ENCODE measurements at places on chromosomes 3 and 15. TPM values are rescaled to one million over a fixed set of nuclear protein-coding genes. Genes with fewer than 3 reads are reported as not detected.

DNA sequence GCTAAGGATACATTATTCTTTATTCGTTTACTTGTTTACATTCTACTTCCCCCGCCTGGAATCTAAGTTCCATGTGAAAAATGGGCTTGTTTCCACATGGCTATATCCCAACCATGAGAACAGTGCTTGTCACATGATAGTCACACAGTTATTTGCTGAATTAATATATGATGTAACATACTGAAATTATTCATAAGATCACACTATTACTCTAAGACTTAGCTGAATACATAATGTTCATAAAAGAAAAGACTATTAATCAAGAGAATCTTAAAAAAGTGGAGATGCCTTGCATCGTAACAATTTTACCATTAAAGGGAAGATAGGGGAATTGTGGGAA, 6.5 kb downstream of the PBRM1 start:
- H3K4me3 ChIP-seq: no peak overlapping the region
- DNase-seq: no peak
- H3K27me3 ChIP-seq: no peaks in the 10 kb centered on the region
- peaks cover 3% of the 10 kb centered on the region for H3K4me1 ChIP-seq

DNA sequence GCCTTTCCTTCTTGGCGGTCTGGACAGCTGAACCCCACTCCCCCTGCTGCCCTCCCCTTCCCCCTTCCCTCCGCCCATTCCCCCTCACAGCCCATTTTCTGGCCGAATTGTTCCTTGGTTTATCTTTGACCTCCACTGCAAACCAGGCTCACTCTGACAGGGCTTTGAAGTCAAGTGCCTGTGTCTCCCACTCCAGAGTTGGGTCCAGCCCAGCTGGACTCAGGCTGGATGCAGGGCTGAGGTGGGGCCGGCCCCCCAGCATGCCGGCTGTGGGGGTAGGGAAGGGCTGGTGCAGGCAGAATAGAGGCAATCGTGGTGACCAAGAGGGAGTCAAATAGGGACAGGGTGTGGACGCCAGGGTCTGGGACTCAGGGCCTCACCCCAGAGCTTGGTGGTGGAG, 57.0 kb upstream of the MRPS22 start:
- H3K27ac ChIP-seq: peak overlapping the region; percentile 11
- no peak overlapping the region for H3K4me3 ChIP-seq
- no peaks in the 10 kb centered on the region for H3K4me1 ChIP-seq

DNA sequence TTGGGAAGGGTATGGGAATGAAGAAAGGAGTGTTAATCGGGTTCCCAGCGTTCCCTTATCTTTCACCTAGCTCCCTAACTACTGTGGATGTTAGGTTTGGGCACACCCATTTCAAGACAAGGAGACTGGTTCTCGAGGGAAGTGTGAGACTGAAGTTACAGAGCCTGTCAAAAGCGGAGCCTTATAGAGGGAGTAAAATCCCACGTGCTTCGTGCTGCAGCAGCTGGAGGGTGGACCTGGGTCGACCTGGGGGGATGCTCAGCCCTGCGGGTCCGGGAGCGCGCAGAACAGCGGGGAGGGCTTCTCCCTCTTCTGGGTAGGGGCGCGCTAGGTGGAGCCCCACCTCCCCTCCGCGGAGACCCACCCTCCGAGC, 314 bp upstream of the TMED3 start:
- no peaks in the 10 kb centered on the region for H3K36me3 ChIP-seq
- no peak overlapping the region for H3K27ac ChIP-seq
- no peak for DNase-seq
- H3K4me1 ChIP-seq: peaks cover 3% of the 10 kb centered on the region

GRCh38 chr3:64792445-64792844, 104.6 kb upstream of the ADAMTS9 start:
- H3K36me3 ChIP-seq: no peaks in the 10 kb centered on the region
- H3K27ac ChIP-seq: no peak overlapping the region
- DNase-seq: no peak
- H3K27me3 ChIP-seq: no peaks in the 10 kb centered on the region
- no peak overlapping the region for H3K4me3 ChIP-seq

DNA sequence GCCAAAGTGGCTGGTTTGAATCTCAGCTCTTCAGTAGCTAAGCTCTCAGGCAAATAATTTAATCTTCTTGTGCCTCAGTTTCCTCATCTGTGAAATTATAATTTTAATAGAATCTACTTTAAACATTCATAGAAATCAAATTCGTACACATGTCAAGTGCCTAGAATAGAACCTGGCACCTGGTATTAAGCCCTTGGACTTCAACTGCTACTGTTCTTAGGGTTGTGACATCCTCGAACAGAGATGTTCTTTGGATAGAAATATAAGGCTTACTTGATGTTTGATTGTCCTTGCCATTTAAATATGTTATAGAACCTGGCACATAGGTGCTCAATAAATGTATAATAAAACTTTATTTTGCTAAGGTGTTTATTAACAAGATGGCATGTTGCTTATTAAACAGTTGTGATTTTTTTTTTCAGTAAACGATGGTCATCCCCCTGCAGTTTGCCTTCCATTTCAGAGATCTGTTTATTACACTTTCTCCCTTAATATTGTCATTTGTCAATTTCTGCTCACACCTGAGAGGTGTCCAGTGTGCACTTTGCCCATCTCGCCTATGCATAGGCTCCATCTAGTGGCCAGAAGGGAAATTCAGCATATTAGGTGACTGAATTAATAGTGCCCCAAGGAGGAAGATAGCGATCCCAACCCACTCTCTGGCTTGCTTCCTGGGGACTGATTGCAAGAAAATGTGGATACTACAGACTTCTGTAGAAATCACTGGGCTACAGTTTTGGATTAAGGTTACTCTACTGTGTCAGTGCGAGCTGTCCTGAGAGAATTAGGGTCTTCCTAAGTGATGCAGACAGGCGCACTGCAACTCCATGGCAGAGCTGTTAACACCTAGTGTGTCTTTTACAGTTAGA, 10.7 kb downstream of the IGF1R start:
- no peaks in the 10 kb centered on the region for H3K36me3 ChIP-seq
- H3K4me3 ChIP-seq: no peak overlapping the region
- peak; percentile 58 for DNase-seq
- H3K4me1 ChIP-seq: peaks cover 10% of the 10 kb centered on the region
- peak overlapping the region; percentile 2 for H3K27ac ChIP-seq

- no peaks in the 10 kb centered on the region for H3K4me1 ChIP-seq
- peaks cover 19% of the 10 kb centered on the region for H3K27me3 ChIP-seq
- H3K36me3 ChIP-seq: no peaks in the 10 kb centered on the region
- H3K4me3 ChIP-seq: no peak overlapping the region
- DNase-seq: no peak
Measured at GRCh38 chr3:184233127-184233843, 3.9 kb downstream of the VWA5B2 start.

GRCh38 chr15:31503256-31503655, 176.6 kb downstream of the KLF13 start:
- H3K27ac ChIP-seq: no peak overlapping the region
- no peaks in the 10 kb centered on the region for H3K27me3 ChIP-seq
- DNase-seq: no peak
- no peak overlapping the region for H3K4me3 ChIP-seq

GRCh38 chr15:70203981-70204560, 106.4 kb upstream of the TLE3 start:
- no peaks in the 10 kb centered on the region for H3K4me1 ChIP-seq
- no peaks in the 10 kb centered on the region for H3K27me3 ChIP-seq
- no peak for DNase-seq
- no peaks in the 10 kb centered on the region for H3K36me3 ChIP-seq
- H3K4me3 ChIP-seq: no peak overlapping the region
- H3K27ac ChIP-seq: no peak overlapping the region

DNA sequence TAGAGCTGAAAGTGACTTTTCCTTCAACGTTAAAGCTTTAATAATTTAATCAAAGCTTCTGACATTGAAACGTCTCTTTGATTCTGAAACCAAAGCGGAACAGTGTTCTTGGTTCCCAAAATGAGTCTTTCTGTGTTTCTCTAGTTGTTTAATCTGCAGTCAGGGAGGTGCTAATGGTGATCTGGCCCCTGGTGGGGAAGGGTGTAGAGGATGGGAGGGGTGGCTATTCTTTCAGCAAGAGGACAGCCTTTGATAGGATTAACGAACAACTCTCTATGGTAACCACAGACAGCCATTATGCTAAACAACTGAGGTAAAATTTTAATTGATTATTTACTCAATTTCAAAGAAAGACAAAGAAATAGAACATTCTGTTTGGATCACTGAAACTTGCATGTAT, 79.9 kb upstream of the CADPS start:
- no peaks in the 10 kb centered on the region for H3K4me1 ChIP-seq
- H3K27me3 ChIP-seq: no peaks in the 10 kb centered on the region
- no peak for DNase-seq
- H3K36me3 ChIP-seq: no peaks in the 10 kb centered on the region
- H3K27ac ChIP-seq: no peak overlapping the region

- peak overlapping the region; percentile 1 for H3K4me3 ChIP-seq
- H3K27me3 ChIP-seq: peaks cover 85% of the 10 kb centered on the region
- H3K4me1 ChIP-seq: peaks cover 5% of the 10 kb centered on the region
Measured at GRCh38 chr3:181700168-181701087, 11.3 kb upstream of the SOX2 start.

DNA sequence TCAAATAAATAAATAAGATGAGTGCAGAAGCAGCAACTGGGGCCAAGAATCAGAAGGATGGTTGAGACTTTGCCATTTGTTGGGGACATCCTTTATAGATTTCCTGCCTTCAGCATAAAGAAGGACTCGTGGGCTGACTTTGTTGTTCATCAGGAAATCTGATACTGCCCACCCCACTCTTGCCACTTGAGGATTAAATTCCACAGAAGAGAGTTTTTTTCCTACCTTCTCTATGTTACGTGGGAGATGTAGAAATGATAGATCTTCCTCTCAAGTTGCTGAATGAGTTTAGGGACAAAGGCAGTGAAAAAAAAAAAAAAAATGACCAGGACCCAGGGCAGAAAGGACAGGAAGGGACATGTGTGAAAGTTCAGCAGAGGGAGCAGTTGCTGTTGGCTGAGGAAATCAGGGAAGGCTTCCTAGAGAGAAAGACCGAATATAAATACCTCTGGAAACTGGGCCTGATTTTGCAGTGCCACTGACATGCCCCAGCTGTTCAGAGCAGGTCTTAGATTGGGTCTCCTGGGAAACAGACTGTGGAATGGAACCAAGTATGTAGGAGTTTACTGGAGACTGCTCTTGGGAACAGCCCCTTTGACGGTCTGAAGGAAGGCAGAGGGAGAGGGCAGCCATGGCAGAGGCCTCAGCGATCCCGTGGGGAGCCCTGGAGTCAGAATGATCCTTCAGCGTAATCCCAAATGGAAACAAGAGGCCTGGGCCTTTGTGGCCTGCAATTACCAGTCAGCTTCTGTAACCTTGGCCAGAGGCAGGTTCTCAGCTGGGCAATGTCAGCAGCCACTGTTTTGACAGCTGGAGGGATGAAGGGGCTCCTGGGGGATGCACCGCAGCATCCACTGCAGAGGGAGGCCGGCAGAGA, 50.9 kb downstream of the C3orf20 start:
- peaks cover 6% of the 10 kb centered on the region for H3K4me1 ChIP-seq
- no peaks in the 10 kb centered on the region for H3K36me3 ChIP-seq
- H3K27me3 ChIP-seq: no peaks in the 10 kb centered on the region

TRIM42 gene
- not detected for total RNA-seq

WDR93 gene
- not detected for total RNA-seq

CCDC33 gene
- total RNA-seq: 2.0 TPM

GPR156 gene
- 0.59 TPM for total RNA-seq

SPATA12 gene
- 0.21 TPM for total RNA-seq

TEX55 gene
- not detected for total RNA-seq

STX19 gene
- total RNA-seq: not detected

ITPKA gene
- not detected for total RNA-seq

PLA1A gene
- total RNA-seq: 11.9 TPM

Measured in uterus (tissue), 4 donors.